ENCODE measurements at places on chromosomes 3 and 15.

- no peak for DNase-seq
These were observed 123.9 kb downstream of the MAGI1 start for GRCh38 chr3:65914740-65915367.

DNA sequence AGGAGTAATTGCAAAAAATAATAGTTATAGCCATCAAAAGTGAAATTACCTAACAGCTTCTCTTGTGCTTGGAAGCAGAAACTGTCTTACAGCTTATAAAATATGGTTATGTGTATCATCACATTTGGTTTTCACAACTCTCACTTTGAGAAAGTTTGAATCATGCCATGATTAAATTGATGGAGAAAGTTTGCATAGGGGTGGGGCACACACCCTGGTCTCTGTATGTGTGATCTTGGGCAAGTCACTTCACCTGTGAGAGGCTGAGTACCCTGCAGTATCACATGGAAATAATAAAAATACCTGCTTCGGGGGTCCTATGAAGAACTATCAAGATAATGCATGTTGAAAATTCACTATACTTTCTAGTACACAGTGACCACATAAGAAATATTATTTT lies 471.4 kb downstream of the RAP2B start:
- no peak for DNase-seq

DNA sequence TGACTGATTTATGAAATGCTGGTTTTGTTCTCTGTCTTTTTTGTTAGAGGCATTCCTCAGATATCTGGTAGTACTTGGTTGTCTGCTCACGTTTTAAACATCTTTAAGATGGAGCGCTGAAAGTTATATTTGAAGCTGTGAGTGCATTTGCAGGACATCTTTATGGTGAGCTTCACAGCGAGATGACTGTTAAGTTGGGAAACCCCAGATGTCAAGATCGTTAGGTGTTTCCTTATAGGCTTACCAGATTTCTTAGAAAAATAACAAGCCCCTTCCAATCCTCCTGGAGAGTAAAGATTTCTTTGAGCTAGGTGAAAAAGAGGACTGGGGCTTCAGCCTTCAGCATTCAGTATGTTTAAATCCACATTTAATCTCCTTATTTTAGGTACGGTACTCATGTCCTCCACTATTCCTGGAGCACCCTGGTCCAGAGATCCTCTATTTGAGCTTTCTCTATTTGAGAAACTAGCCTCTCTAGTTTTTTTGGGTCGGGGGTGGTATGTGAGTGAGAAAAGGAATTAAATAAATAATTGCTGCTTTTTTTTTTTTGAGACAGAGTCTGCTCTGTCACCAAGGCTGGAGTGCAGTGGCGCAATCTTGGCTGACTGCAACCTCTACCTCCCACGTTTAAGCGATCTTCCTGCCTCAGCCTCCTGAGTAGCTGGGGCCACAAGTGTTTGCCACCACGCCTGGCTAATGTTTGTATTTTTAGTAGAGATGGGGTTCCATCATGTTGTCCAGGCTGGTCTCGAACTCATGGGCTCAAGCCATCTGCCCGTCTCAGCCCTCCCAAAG lies 72.3 kb downstream of the ZNF609 start:
- DNase-seq: no peak

DNA sequence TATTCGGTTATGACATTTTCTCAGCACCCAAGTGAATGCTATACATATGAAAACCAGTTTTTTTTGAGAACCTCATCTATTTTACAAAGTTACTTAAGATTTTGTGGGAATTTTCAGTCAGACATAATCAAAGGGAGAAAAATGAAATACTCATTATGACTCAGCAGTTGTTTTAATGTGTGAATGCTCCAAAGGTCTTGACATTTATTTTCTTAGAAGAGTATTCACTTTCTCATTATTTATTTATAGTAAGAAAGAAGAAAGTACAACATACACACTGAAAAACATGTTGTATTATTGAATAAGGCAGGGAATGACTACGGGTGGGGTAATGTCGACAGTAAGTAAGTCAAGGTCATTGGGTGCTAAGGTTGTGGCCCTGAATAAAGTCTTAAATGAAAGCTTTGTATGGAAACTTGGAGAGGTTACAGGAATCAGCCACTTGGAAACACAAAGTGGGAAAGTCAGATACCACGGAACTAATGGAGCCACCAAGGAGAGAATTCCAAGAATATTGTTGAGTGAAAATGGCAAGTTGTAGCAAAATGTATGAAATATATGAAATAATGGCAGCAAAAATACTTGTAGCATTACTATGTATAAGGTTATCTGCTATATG lies 844.5 kb downstream of the TBL1XR1 start:
- no peak for DNase-seq

- DNase-seq: no peak
These were observed 34.9 kb upstream of the SNRPA1 start for GRCh38 chr15:101329867-101330380.

- no peak for DNase-seq
These were observed 254.4 kb upstream of the GPR149 start for GRCh38 chr3:154684440-154684839.

GRCh38 chr3:195044411-195044810 lies 226.5 kb downstream of the XXYLT1 start:
- peak; percentile 69 for DNase-seq

GRCh38 chr3:149363053-149363452 lies 14.4 kb downstream of the TM4SF1 start:
- DNase-seq: no peak

- no peak for DNase-seq
These were observed 276.9 kb upstream of the IL12A start for GRCh38 chr3:159711560-159712333.

GRCh38 chr3:156978481-156978961 lies 152.4 kb downstream of the LEKR1 start:
- DNase-seq: no peak

- DNase-seq: no peak
These were observed 181.8 kb downstream of the PDCD6IP start for GRCh38 chr3:33980252-33980651.

GRCh38 chr3:133237380-133237779 lies 162.5 kb upstream of the BFSP2 start:
- no peak for DNase-seq

DNA sequence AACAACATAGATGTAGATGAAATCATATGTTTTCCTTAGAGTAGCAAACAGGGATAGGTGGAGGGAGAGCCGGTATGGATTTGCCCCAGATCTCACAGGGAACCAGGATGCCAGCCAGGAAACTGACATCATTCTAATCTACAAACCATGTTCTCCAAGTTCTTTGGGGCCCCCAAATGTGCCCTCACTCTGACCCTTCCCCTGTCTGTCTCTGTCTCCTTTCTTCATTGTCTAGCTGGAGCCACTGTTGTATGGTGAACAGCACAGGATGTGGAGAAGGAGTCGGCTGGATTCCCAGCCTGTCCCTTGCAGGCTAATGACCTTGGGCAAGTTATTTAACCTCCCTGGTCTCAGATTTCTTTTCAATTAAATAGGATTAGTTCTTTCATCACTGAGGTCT lies 962 bp downstream of the ATP13A5 start:
- no peak for DNase-seq

- no peak for DNase-seq
These were observed 43.9 kb upstream of the ARL8B start for GRCh38 chr3:5078151-5078550.

DNA sequence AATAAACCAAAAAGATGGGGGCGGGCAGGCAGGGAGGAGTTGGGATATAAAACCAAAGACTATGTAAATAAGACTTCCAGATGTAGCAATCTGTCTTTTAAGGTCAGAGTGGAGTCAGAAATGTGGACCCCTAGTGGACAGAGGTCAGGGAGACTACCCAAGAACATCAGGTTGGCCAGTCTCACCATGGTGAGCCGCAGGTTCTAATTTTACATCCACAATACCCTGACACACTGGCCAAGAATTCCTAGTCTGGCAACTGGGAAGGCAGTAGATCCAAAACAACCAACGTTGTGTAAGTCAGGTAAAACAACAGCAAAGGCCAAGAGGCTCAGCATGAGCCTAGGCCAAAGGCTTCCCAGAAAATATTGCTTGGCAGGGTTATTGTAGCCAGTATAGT lies 203.4 kb downstream of the FOXP1 start:
- DNase-seq: no peak

DNA sequence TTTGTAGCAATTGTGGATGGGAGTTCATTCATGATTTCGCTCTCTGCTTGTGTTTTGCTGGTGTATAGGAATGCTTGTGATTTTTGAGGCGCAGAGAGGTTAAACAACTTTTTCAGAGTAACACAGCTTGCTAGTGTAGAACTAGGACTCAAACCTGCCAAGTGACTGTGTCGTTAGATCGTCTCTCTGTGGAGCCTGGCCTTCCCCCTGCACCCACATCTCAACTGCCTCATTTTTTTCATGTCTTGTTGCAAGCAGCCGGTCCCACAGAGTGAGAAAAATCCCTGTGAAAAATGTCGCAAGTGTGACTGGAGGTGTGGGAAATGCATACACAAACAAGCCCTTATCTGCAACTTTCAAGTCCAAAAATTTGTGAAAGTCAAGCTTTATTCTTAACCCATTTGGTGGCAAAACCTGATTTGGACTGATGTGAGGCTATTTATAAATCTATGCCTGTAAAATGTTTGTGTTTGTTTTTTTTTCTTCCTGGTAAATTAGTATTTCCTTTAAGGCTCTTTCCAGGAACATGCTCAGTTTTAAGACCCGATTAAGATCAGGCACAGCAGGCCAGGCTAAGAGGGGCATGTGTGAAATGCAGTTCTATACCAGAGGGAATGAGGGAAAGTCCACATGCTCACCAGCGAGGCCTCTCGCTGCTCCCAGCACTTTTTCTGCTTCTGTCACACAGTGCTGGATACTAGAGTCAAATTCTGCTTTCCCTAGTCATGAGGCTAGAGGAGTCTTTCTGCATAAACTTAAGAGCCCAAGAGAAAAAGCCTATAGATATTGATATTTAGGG lies 25.8 kb downstream of the ST6GAL1 start:
- DNase-seq: no peak

- no peak for DNase-seq
These were observed 2.6 kb upstream of the GNB5 start for GRCh38 chr15:52193791-52194190.

- DNase-seq: peak; percentile 71
These were observed 101.6 kb upstream of the ABHD17C start for GRCh38 chr15:80593486-80594030.

GRCh38 chr15:87618203-87618725 lies 638.3 kb downstream of the NTRK3 start:
- no peak for DNase-seq

DNA sequence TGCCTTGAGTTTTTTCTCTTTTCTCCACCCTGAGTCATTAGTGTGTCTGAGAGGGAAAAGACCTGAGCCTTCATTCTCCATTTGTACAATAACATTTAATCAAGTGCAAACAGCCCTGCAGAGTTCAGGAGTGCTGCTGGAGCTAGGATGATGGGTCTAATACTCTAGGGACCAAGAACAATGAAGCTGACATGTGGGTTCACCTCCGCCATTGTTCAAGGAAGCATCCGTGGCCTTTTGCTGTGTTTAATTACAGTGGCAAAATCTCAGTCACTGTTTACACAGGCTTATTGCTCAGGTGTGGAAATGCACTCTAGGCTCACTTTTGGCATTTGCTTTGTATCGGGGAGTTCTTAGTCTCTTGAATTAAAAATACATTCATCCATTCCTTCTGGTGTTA lies 259.6 kb downstream of the LRTM1 start:
- no peak for DNase-seq

GRCh38 chr15:38650936-38651327 lies 86.3 kb upstream of the RASGRP1 start:
- no peak for DNase-seq

DNA sequence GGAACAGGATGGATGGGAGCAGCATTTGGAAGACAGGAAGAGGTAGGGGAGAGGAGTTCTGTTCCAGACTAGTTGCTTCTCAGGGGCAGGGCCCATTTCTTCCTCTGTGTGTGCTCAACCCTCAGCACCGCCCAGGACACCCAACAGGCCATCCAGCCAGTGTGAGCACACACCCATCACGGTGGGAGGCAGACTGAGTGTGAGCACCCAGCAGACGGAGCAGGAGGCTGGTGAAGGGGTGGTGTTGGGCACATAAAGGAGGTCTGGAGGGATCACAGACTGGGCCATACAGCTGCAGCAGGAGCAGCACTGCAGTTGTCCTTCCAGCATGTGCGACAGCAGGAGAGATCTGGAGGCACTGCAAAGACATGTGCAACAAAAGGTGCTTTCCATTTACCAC lies 88.4 kb upstream of the PLXNA1 start:
- no peak for DNase-seq

GRCh38 chr3:141708367-141708766 lies 29.7 kb upstream of the RNF7 start:
- DNase-seq: no peak

GRCh38 chr15:80437334-80437891 lies 33.2 kb downstream of the ARNT2 start:
- DNase-seq: no peak

DNA sequence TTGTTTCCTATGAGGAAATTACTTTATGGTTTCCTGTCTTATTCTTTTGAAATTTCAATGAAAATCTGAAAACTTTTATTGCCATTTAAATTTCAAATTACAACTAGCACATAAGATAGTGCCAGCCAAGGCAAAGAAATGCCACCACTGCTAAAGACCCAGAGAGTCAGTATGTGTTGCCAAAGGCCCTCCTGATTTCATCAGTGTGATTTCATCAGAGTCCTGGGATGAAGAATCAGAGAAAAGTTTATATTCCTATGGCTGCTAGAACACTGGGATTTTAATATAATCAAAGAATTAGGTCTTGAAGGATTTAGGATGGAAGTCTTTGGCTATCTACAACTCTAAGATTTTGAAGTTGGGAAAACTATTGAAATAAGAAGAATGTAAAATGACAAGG lies 434.2 kb upstream of the CCDC54 start:
- DNase-seq: no peak

- no peak for DNase-seq
These were observed 27.1 kb upstream of the P4HTM start for GRCh38 chr3:48962939-48963338.

GRCh38 chr15:87660251-87661129 lies 596.0 kb downstream of the NTRK3 start:
- DNase-seq: no peak

DNA sequence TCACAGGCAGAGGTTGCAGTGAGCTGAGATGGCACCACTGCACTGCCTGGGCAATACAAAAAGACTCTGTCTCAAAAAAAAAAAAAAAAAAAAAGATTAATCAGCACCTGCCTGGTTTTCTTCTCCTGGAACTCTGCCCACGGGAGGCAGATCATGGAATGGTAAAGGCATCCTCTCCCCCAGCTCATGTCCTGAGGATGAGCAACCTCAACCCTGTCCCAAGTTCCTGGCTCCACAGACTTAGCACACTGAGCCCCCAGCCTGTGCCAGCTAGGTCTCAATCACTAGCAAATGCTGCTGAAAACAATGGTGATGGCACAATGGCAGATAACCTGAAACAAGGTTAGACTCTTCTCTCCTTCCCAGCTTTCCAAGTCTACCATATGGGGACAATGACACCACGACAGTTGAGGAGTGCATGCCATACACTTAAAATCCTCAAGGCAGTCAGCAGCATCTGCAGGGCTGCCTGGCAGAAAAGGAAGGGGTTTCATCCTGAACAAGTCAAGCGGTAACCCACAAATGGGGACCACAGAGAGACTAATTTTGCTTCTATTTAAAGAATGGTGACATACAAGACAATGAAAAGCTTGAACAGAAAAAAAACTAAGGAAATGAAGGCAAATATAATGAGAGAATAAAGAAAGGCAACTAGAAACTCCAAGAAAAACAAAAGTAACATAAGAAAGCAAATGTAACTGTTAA lies 4.8 kb downstream of the CLN6 start:
- peak; percentile 16 for DNase-seq

- DNase-seq: no peak
These were observed 67.3 kb upstream of the NUDT16 start for GRCh38 chr3:131314318-131314717.
